ENCODE measurements at places on chromosomes 16 and 17.

GRCh38 chr16:50153596-50154419, 702 bp downstream of the TENT4B start:
- DNase-seq: peak; percentile 44

DNA sequence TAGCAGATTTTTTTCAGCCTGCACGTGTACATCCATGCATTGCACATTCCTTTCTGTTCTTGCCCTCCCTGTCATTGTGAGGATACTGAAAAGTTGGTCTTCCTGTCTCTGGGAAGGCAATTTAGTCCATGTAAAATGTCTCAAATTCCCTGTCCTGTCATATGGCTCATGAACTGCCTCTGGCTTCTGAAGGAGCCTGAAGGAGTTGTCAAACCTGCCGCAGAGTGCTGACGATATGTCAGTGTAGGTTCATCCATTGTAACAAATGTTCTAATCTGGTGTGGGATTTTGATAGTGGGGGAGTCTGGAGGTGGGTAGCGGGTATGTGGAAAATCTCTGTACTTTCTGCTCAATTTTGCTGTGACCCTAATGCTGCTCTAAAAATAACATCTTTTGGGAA, 59.6 kb downstream of the YPEL2 start:
- no peak for DNase-seq

DNA sequence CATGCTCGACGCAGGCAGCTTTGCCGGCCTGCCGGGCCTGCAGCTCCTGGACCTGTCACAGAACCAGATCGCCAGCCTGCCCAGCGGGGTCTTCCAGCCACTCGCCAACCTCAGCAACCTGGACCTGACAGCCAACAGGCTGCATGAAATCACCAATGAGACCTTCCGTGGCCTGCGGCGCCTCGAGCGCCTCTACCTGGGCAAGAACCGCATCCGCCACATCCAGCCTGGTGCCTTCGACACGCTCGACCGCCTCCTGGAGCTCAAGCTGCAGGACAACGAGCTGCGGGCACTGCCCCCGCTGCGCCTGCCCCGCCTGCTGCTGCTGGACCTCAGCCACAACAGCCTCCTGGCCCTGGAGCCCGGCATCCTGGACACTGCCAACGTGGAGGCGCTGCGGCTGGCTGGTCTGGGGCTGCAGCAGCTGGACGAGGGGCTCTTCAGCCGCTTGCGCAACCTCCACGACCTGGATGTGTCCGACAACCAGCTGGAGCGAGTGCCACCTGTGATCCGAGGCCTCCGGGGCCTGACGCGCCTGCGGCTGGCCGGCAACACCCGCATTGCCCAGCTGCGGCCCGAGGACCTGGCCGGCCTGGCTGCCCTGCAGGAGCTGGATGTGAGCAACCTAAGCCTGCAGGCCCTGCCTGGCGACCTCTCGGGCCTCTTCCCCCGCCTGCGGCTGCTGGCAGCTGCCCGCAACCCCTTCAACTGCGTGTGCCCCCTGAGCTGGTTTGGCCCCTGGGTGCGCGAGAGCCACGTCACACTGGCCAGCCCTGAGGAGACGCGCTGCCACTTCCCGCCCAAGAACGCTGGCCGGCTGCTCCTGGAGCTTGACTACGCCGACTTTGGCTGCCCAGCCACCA, 9.7 kb downstream of the VASN start:
- DNase-seq: no peak

DNA sequence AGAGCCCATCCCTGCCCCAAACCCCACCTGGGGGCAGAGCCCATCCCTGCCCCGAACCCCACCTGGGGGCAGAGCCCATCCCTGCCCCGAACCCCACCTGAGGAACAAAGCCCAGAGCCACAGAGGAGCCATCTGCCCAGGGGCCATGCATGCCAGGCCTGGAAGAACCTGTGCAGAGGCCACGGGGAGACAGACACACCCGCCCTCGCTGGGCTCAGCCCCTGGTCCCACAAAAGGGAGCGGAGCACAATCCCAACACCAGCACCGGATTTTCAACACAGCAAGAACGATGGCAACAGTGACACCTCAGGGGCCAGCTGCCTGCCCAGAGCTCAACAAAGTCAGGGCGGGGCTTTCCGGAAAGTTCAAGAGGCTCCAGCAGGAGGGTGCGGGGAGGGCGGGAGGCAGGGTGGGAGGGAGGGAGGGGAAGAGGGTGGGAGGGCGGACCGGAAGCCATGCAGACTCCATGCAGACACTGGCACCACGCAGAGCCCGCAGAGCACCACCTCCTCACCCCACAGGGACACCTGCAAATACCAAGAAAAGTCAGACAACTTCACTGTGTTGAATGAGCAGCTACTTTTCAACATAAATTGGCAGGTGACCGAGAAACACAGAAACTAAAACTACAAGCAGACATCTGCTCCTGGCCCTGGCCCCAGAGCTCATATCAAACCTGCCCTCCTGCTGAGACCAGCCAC, 27.9 kb upstream of the C16orf95 start:
- no peak for DNase-seq

DNA sequence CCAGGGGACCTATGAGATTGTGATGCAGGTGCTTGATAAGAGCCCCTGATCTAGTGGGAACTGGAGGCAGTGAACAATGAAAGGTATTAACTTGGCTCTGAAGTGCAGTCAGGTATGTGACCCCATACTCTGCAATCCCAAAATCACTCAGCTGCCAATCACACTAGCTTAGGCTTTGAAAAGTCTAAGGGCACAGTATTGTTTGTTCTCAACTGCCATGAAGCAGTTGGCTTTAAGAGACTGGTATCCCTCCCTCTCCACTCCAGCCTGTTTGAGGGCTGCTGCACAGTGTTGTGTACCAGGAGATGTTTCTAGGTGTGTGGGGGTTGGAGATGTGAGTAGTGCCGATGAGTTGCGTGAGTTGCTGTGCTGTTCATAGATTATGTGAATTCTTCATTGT, 2.4 kb downstream of the YPEL2 start:
- DNase-seq: no peak

- DNase-seq: no peak
These were observed 11.2 kb downstream of the MYH10 start for GRCh38 chr17:8619294-8619693.

GRCh38 chr17:79658811-79659207, 48.0 kb upstream of the RBFOX3 start:
- no peak for DNase-seq

DNA sequence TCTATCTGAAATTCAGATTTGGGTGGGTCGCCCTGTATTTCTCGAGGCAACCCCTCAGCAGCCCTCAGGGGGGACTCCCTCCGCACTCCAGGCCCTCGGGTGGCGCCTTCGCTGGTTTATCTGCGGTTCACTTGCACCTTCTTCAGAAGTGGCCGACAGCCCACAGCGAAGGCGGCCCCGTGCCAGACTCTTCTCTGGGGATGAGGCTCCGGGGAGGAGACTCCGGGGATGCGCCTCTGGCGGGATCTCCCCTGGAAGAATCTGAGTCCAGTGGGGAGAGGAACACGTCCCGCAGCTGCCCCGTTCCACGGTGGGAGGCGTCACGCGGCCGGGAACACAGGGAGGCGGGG, 63.9 kb upstream of the DNAJA2 start:
- no peak for DNase-seq

GRCh38 chr16:59242556-59242955, 508.4 kb upstream of the GOT2 start:
- no peak for DNase-seq

DNA sequence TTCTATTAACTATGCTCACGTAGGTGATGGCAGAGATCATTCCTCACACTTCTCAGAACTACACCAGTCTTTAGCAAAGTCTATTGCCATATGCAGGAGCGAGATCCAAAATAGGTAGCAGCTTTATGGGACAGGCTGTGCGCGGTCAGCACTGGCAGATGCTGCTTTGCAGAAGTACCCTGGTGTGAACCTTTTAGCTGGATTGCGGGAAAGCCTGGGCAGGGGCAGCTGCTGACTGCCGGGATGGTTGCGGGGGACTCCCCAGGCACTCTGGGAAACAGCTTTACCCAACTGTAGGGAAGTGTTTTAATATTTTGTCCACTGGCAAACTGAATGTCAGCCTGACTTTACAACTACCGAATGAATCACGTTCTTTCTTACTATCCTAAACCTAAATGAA, 251.3 kb downstream of the HS3ST3A1 start:
- DNase-seq: no peak

- peak; percentile 50 for DNase-seq
These were observed 11.7 kb downstream of the ZFHX3 start for GRCh38 chr16:73036074-73036826.

DNA sequence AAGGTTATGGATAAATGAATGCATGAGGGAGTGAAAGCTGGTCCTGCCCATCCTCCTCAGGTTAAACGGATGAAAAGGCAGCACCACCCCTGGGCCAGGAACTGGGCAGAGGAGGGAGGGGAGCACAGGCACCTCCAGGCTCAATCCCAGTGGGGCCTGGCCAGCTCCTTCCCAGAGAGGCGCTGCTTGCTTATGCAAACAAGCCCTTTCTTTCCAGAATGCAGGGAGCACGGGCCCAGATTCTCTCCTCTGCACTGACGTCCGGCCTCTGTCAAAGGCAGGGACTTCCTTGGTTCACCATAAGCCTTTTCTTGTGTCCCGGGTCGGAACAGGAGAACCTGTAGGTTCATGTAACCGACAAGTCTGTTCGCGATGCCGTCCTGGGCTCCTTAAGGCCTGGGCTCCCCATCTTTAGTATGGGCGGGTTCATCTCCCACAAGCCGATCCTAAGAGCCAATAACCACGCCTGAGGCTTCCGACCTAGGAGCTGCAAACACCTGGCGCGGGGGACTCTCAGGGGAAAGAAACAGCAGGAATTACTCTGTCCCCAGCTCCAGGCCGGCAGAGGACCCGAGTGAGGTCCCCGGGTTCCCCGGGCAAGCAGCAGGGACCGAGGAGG, 16.3 kb downstream of the ENPP7 start:
- DNase-seq: no peak

DNA sequence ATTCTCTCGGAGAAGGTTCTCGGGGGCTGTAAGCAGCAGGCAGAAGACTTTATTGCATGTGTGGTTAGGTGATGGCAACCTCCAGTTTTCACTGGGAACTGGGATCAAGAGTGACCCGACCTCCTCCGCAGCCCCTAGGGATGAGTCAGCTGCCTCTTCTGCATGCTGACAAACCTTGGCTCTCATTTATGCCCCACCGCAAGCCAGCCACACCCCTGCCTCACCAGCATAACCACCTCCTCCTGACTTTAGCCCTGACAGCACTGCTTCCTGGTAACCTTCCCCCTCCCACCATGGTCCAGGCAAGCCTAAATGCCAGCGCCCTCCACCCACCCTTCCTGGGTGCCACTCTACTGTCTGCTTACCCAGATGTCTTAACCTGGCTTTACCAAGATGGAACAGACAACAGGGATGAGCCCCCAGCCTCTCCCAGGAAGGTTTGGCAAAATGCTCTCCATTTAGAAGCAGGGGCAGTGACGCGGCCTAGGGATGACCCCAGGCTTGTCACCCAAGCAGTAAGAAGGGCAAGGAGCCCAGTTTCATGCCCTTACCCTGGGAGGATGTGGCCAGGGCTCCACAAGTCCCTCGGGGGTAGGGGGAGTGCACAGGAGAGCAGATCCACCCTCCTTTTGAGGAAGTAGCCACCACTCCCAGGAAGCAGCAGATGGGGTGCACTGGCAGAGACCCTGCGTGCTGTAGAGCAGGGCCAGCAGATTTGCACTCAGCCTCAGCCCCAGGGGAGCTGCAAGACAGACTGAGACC, 73.5 kb downstream of the GOSR1 start:
- DNase-seq: peak; percentile 8

DNA sequence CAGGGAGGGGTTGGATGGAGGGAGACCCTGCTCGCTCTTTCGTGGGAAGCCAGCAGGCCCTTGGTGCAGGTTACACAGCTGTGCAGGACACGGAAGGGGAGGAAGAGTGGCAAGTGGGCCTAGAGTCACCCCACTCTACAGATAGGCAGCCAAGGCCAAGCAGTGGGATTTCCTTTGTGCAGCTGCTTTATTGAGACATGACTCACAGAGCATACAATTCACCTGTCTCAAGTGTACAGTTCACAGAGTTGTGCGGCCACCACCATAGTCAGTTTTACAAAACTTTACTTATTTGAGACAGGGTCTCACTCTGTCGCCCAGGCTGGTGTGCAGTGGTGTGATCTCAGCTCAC, 91.2 kb upstream of the CIBAR2 start:
- no peak for DNase-seq

DNA sequence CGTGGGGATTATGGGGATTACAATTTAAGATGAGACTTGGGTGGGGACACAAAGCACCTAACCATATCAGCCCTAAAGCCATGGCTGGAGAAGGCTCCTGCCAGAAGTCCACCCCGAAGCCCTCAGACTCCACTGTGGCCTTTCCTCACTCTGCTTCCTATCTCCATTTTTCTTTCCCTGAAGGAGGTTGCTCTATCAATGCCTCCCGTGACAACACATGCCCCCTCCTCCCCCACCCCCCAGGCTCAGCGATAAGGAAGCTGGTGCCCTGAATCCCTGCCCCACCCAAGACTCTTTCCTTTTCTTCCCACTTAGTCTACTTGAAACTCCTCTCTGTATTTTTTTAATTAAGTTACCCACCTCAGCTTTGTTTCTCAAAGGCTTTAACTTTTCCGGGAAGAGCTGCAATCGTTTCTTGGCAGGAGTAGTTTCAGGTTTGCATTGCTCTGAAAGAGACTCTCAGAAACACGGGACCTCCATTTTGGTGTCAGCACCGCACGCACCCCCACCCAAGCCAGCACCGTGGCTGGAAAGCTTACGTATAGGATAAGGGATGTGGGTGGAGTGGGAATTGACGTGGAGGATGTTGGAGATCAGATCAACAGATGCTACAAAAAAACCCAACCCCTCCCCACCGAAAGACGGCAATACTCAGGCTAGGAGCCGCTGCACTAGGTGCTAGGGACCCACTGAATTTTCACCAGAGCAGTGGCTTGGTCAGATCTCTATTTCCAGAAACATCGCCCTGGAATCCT, 15.2 kb upstream of the CA4 start:
- DNase-seq: peak; percentile 30

- no peak for DNase-seq
These were observed 44.3 kb upstream of the CHMP6 start for GRCh38 chr17:80947200-80947940.

DNA sequence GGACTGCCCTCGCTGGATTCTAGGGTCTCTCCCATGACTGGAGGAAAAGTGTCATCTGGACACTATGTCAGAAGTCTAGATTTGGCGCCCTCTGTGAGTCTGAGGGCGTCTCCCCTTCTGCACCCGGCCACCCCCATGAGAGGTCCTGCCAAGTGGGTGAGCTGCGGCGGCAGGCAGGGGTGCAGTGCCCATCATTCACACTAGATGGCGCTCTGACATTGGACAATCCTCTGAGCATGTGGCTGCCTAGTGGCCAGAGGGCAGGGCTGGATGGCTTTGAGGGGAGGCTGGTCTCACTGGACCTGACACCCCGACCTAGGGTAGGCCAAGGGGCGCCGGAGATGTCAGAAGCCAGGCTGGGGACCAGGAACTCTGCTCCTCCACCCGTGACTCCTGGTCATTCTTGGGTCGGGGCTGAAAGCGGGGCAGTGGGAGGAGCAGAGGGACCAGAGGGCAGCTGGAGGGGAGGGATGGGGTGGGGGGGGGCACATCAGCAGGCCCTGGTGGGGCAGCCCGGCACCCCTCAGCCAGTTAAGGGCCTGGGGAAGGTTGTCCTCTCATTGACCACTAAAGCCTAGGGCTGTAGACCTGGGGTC, 28.0 kb downstream of the MRM1 start:
- DNase-seq: peak; percentile 80

Measured in inflammatory macrophage (primary cell).